ENCODE measurements at places on chromosomes 5 and 9. TPM values are rescaled to one million over a fixed set of nuclear protein-coding genes. Genes with fewer than 3 reads are reported as not detected.

Gene PTGER4
- 3.3 TPM for total RNA-seq

Gene PCDHA13
- total RNA-seq, result not detected

Gene PDE6A
- 0.25 TPM for total RNA-seq

Gene JADE2
- total RNA-seq, result 41.6 TPM
